ENCODE measurements at places on chromosomes 12 and 14. TPM values are rescaled to one million over a fixed set of nuclear protein-coding genes. Genes with fewer than 3 reads are reported as not detected.
A peak's percentile ranks its signal among the peaks of the same experiment; 100 is the strongest.

GRCh38 chr12:124739953-124740561 is 123.6 kb downstream of the SCARB1 start:
- no peak overlapping the region for H3K4me3 ChIP-seq
- no peak for DNase-seq
- H3K36me3 ChIP-seq: no peaks in the 10 kb centered on the region
- no peaks in the 10 kb centered on the region for H3K27me3 ChIP-seq

DNA sequence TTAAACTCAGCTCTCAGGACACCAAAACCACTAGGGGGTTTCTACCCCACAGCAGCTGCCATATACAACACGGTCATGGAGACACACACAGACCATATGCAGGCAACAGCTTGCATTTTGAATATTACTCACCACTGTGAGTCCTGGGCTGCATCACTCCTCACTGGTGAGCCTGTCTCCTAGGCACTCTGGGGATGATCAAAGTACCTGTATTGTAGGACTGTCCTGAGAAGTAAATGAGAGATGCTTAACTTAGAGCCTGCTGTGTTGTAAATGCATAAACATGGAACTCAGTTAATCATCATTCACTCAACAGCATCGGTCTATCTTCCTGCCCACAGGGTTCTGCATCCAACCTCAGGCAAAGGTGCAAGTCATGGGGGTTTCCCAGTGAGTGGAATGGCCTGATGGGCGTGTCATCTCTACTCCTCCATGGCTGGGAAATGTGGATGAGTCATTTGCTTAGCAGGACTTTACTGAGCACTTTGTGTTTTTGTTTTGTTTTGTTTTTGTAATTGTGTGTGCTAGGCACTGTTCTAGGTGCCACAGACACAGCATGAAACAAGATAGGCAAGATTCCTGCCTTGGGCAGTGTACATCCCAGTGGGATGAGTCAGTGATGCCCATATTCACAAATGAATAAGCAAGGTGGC is 1141.2 kb upstream of the TMEM132C start:
- DNase-seq: no peak
- no peak overlapping the region for H3K27ac ChIP-seq
- H3K4me1 ChIP-seq: no peaks in the 10 kb centered on the region
- no peaks in the 10 kb centered on the region for H3K27me3 ChIP-seq
- H3K36me3 ChIP-seq: no peaks in the 10 kb centered on the region

GRCh38 chr12:8033153-8034044 is 883 bp downstream of the FOXJ2 start:
- peak overlapping the region; percentile 95 for H3K27ac ChIP-seq
- H3K4me1 ChIP-seq: peaks cover 51% of the 10 kb centered on the region
- H3K4me3 ChIP-seq: peak overlapping the region; percentile 100

DNA sequence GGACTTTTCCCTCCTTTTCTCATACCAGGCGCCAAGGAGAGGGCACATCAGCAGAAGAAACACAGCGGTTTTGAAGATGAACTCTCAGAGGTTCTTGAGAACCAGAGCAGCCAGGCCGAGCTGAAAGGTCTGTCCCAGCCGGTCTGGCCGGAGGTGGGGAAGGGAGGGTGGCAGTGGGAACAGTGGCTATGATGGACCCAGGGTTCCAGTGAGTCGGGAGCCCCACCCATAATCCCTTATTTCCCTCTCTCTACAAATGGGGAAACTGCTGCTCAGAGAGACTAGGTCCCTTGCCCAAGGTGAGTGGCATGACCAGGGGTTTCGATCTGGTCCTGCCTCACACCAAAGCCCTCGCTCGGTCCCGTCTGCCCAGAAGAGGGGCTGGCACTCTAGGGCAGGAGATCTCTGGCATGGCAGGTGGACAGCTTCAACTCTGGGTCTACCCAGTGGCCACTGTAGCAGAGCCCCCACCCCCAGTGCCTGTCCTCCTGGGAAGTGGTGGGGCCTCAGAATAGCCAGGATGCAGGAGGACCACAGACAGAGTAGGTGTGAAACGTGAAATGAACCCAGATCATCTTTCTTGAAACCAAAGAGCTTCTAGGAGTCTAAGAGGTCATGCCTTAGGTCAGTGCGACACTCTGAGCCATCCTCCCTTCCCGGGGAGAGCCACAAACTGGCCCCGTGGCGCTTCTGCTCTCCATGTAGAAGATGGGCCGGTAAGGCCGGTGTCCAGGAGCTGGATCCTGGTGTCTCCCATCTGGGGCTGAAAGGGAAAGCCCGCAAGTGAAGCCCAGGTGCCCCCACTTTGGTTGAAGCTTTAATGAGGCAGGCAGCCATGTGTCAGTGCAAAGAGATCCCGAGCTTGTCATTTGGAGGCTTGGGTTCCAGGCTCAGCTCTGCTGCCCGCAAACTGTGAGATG is 7.0 kb downstream of the CHGA start:
- H3K36me3 ChIP-seq: no peaks in the 10 kb centered on the region
- no peaks in the 10 kb centered on the region for H3K27me3 ChIP-seq
- DNase-seq: no peak
- no peak overlapping the region for H3K4me3 ChIP-seq
- H3K27ac ChIP-seq: no peak overlapping the region

DNA sequence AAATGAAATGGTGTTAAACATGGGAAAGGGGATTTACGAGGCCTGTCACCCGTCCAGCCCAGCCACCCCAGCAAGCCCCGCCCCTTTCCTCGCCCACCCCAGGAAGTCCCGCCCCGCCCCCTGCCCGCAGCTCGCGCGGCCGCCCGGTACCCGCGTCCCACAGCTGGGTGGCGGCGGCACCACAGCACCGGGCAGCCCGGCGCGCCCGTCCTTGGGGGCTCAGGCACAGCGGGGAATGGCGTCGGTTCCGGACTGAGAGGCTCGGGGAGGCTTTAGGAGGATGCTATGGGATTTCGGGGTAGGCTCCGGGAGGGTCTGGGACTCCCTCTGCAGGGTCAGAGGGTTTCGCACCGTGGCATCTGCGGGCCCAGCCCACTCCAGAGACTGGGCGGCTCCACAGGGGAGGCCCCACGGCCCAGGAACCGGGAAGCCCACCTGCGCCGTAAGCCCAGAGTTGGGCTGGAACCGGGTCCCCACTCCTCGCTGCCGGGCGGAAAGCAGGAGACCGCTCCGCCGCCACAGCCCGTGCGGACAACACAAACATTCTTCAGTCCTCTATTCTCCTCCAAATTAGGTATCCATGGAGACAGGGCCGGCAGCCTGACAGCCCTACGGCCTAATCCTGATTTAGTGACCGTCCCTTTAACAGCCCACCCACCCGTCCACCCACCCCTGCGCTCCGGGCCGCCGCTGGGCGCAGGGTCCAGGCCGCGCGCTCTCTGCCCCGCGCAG is 1.4 kb downstream of the FIGNL2 start:
- H3K27me3 ChIP-seq: peaks cover 9% of the 10 kb centered on the region
- peaks cover 37% of the 10 kb centered on the region for H3K4me1 ChIP-seq
- peak; percentile 55 for DNase-seq
- H3K36me3 ChIP-seq: no peaks in the 10 kb centered on the region
- no peak overlapping the region for H3K27ac ChIP-seq
- H3K4me3 ChIP-seq: peak overlapping the region; percentile 63

DNA sequence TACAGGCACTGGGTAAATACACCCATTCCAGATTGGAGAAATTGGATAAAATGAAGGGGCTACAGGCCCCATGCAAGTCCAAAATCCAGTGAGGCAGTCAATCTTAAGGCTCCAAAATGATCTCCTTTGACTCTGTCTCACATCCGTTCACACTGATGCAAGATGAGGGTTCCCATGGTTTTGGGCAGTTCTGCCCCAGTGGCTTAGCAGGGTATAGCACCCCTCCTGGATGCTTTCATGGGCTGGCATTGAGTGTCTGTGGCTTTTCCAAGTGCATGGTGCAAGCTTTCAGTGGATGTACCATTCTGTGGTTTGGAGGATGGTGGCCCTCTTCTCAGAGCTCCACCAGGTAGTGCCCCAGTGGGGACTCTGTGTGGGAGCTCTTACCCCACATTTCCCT is 427.2 kb downstream of the TRHDE start:
- H3K36me3 ChIP-seq: no peaks in the 10 kb centered on the region
- no peak for DNase-seq
- no peaks in the 10 kb centered on the region for H3K27me3 ChIP-seq
- no peak overlapping the region for H3K27ac ChIP-seq
- H3K4me1 ChIP-seq: no peaks in the 10 kb centered on the region

- no peaks in the 10 kb centered on the region for H3K36me3 ChIP-seq
- H3K4me1 ChIP-seq: peaks cover 21% of the 10 kb centered on the region
- no peaks in the 10 kb centered on the region for H3K27me3 ChIP-seq
- H3K27ac ChIP-seq: peak overlapping the region; percentile 93
- H3K4me3 ChIP-seq: peak overlapping the region; percentile 65
These were observed 4.1 kb downstream of the TSHR start for GRCh38 chr14:80959496-80959895.

GRCh38 chr14:105487449-105487985 is 831 bp downstream of the CRIP1 start:
- H3K36me3 ChIP-seq: no peaks in the 10 kb centered on the region
- H3K4me1 ChIP-seq: peaks cover 55% of the 10 kb centered on the region
- peak overlapping the region; percentile 73 for H3K27ac ChIP-seq
- H3K27me3 ChIP-seq: no peaks in the 10 kb centered on the region
- DNase-seq: peak; percentile 54
- no peak overlapping the region for H3K4me3 ChIP-seq

DNA sequence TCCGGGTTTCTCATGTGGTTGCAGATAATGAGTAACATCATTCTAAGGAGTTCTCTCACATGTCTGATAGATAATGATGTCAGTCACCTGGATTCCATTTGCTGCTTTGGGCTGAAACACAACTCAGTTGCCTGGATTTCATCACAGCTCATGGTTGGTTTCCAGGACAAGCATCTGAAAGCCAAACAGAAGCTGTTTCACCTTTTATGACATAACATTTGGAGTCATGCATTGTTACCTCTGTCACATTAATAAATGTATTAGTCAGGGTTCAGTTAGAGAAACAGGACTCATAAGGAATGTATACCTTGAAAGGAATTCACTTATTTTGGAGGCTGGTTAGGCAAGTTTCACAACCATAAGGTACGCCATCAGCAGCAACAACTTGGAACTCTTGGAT is 251.9 kb upstream of the ATXN7L3B start:
- H3K4me1 ChIP-seq: no peaks in the 10 kb centered on the region
- DNase-seq: no peak
- no peaks in the 10 kb centered on the region for H3K27me3 ChIP-seq
- no peak overlapping the region for H3K27ac ChIP-seq
- no peak overlapping the region for H3K4me3 ChIP-seq

GRCh38 chr12:16636435-16637055 is 30.6 kb upstream of the LMO3 start:
- no peak for DNase-seq
- H3K4me3 ChIP-seq: no peak overlapping the region
- peaks cover 5% of the 10 kb centered on the region for H3K4me1 ChIP-seq
- no peak overlapping the region for H3K27ac ChIP-seq
- no peaks in the 10 kb centered on the region for H3K36me3 ChIP-seq

DNA sequence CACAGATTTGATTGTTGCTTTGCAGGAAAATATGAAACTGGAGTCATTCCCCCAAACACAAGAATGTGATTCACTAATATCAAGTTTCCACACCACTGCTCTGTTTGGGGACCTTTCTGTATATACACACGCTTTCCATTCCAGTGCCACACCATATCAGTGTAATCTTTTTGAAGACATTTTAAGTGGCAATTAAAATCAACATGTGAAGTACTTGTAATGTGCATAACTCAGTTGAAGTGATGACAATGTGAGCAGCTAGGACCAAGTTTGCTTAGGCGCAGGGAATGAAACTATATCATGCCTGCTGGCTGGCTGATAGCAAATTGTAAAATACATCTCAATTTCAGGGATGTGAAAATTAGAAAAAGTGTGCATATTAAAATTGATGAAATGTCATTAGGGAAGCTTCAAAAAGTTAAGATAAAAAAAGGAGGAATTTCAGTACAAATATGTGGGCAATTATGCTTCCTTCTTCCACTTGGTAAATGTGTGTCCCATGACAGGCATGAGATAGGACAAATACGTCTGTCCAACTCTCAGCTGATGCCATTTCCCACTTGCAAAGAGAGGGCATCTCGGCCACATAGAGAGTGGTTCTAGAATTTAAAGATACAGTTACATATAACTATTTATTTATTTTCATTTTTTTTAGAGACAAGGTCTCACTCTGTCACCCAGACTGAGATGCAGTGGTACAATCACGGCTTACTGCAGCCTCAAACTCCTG is 43.7 kb downstream of the HSPB8 start:
- DNase-seq: no peak
- no peaks in the 10 kb centered on the region for H3K27me3 ChIP-seq
- H3K4me1 ChIP-seq: peaks cover 5% of the 10 kb centered on the region

DNA sequence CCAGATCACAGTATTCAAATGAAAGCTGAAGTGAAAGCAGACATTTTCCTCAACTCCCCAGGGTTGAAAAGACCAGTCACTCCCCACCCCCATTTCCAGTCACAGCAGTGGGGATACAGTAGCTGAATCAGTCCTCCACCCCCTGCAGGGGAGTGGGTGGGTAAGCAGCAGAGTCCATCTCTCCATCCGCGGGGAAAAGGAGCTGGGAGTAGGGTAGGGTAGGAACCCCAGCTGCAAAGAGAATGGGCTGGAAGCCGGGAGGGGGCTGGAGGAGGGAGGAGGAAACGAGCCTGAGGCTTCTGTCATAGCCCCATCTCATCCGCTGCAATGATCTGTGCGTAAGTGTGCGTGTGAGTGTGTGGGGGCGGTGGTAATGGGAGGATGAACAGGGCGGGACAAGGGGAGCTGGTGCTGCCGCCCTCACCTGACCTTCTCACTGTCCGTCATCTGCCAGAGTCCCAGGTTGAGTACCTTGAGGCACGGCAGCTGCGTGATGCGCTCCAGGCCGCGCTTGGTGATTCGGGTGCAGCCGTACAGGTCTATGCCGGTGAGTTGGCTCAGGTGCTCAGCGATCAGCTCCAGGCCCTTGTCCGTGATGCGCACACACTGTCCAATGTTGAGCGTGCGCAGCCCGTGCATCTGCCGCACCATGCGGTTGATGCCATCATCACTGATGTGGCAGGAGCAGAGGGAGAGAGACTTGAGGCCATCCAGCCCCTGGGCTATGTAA is 1.8 kb downstream of the FBXL14 start:
- peaks cover 53% of the 10 kb centered on the region for H3K4me1 ChIP-seq
- peak; percentile 40 for DNase-seq
- no peaks in the 10 kb centered on the region for H3K27me3 ChIP-seq
- H3K27ac ChIP-seq: no peak overlapping the region
- H3K4me3 ChIP-seq: peak overlapping the region; percentile 79

- no peak for DNase-seq
- no peak overlapping the region for H3K4me3 ChIP-seq
- no peaks in the 10 kb centered on the region for H3K4me1 ChIP-seq
- no peaks in the 10 kb centered on the region for H3K36me3 ChIP-seq
- H3K27ac ChIP-seq: no peak overlapping the region
These were observed 10.6 kb upstream of the NRDE2 start for GRCh38 chr14:90342327-90342726.

DNA sequence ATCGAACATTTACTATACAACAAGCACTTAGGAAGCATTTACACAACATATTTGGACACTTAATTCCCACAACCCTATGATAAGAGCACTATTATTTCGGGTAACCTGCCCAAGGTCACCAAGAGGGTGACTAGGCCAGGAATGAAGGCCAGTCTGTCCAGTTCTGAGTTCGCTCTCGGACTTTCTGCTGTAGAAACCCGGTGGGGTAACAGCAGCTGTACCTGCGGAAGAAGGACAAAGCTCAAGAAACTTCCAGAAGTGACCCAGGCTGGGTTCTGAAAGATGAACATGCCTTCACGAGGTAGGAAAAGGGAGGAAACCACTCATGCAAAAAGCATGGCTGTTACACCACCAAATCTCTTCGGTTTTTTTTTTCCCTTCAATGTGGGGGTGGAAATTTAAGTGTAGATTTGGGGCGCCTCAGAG is 10.8 kb downstream of the PLA2G1B start:
- DNase-seq: no peak
- no peaks in the 10 kb centered on the region for H3K27me3 ChIP-seq
- H3K4me3 ChIP-seq: peak overlapping the region; percentile 37
- peaks cover 8% of the 10 kb centered on the region for H3K4me1 ChIP-seq
- no peaks in the 10 kb centered on the region for H3K36me3 ChIP-seq

Gene TAS2R14
- total RNA-seq: 6.8 TPM

Gene P2RX2
- total RNA-seq: 0.45 TPM
